Activated naive CD4-positive, alpha-beta T cell treated with anti-CD3 and anti-CD28 coated beads, Interleukin-2, amount 10 ng/mL, durations not matched to agents 7 days and 5 days (primary cell): ENCODE measurements at places on chromosomes 5 and 9.

DNA sequence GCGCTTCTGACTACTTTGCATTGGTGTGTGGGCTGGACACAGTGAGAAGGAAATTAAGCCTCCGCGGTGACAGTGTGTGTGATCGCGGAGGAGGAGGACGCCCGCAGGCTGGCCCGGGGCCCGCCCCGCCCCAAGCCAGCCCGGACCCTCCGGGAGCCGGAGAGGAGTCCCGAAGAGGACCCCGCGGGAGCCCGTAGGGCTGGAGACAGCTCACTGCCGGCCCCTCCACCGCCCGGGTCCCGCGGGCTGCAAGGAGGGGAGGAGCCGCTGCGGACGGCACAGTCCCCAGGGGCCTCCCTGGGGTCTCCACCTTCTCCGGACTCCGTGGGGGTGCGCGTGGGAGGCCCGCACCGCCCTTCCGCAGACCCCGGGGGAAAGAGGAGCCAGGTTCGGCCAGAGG is 146.4 kb upstream of the ERCC6L2 start:
- peaks cover 50% of the 10 kb centered on the region for H3K27me3 ChIP-seq
- H3K4me3 ChIP-seq, result no peak overlapping the region
- H3K36me3 ChIP-seq, result peaks cover 16% of the 10 kb centered on the region
- no peak overlapping the region for H3K27ac ChIP-seq
- peaks cover 22% of the 10 kb centered on the region for H3K4me1 ChIP-seq

- no peaks in the 10 kb centered on the region for H3K36me3 ChIP-seq
- no peaks in the 10 kb centered on the region for H3K4me1 ChIP-seq
- no peak for DNase-seq
Measured at GRCh38 chr9:130462685-130463540, 18.2 kb downstream of the ASS1 start.

DNA sequence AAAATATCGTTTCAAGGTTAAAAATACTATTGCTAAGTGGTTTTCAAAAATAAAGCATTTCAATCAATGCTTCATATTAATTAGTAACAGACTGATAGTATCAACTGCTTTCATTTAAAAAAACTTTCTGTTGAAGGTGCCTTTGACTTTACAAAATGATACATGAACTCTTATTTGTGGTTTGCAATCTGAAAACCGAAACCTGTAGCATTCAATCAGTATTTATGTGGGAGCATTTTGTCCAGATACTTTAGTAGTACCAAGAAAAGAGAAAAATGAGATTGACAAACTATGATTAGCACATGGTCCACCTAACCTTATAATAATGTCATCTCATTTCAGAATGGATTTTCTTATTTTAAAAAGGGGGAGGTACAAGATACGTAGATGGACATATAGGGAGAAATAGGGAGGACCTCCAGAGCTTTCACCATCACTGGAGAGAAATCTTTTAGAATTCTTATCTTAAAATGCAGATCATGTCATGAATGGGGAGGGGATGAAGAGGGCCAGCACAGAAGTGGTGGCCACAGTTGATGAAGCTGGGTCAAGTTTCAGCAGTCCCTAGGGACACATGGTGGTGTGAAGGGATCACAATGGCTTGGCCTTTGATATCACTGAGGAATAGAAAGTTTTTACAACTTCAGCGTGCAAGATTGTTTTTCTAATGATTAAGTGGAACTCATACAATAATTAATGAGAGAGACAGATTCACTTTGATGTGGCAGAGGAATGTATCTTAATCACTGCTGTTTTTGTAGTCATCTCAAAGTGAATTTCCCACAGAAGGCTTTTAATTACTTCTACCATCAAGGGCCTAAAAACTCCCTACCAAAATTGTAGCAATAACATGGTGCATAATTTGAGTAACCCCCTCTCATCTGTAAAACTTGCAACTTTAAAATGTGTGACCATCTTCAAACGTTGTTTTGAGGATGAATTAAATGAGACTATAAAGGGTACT is 322.3 kb upstream of the EDIL3 start:
- no peak overlapping the region for H3K4me3 ChIP-seq
- no peaks in the 10 kb centered on the region for H3K36me3 ChIP-seq

DNA sequence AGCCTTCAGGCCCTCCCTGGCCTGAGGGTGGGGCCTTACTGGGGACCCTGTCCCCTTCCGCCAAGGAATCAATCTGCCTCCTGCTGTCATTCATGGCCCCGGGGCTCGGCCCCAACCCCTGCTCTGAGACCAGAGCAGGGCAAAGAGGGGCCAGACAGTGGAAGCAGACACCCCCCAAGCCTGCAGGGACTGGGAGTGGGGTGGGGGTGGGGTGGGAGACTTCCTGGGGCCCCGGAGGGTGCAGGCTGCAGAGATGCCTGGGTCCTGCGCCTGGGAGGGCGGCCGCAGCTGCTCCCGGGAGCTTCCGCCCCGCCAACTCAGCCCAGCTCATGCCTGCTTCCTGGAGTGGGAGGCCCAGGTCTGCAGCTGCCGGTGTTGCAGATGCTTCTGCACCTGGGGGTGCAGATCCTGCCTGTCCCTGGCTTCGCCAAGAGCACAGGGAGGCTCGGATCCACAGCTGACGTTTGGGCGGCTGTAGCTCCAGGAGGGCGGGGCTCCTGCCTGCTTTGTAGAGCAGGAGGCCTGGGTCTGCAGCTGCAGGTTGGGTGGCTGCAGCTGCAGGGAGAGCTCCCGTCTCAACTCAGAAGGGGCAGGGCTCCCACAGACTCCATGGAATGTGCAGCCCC is 6.2 kb downstream of the KIF4B start:
- H3K36me3 ChIP-seq, result no peaks in the 10 kb centered on the region
- no peak overlapping the region for H3K4me3 ChIP-seq
- no peak overlapping the region for H3K27ac ChIP-seq
- no peak for DNase-seq
- peaks cover 4% of the 10 kb centered on the region for H3K27me3 ChIP-seq

- no peak for DNase-seq
- H3K27ac ChIP-seq, result no peak overlapping the region
- H3K4me1 ChIP-seq, result no peaks in the 10 kb centered on the region
- H3K4me3 ChIP-seq, result no peak overlapping the region
Measured at GRCh38 chr9:90842996-90843395, 41.4 kb downstream of the SYK start.

GRCh38 chr5:171158581-171158980 is 150.5 kb upstream of the TLX3 start:
- no peaks in the 10 kb centered on the region for H3K36me3 ChIP-seq
- no peak for DNase-seq
- no peak overlapping the region for H3K27ac ChIP-seq
- H3K27me3 ChIP-seq, result peaks cover 3% of the 10 kb centered on the region

DNA sequence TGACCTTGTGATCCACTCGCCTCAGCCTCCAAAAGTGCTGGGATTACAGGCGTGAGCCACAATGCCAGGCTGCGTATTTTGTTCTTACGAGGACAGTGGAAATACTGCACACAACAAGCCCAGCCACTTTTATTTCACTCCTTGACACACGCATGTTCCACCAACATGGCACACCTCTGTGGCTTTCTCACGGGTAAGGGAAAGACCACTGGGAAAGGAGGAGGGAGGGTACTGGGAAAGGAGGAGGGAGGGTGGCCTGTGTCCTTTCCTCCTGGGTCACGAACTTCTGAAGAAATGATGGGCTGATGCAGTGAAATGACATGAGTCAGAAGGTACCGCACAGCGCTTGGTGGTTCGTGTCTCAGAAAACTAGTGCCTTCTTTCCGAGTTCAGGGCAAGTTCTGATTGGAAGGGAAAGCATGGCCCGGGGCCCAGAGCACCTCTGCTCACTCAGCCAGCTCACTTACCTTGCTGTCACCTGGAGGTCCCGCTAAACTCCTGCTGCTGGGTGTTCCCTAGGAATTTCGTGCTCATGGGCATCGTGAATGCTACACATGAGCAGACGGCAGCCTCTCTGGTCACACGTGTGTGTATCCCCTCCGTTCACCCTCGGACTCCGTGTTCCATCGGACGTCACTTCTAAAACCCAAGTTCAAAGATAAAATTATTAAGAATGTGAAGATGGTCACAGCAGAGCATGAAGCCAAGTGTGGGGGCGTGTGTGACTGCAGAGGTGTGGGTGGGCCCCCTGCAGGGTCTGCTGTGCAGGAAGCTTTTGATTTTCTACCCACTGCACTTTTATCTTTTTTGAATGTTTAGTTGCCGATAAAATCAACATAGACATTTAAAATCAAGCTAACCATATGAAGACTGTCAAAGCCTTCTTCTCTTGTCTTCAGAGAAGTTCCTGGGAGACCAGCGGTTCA is 42.9 kb downstream of the LAMC3 start:
- no peak for DNase-seq
- H3K36me3 ChIP-seq, result no peaks in the 10 kb centered on the region
- H3K27me3 ChIP-seq, result peaks cover 25% of the 10 kb centered on the region

- no peak overlapping the region for H3K27ac ChIP-seq
- DNase-seq, result peak; percentile 20
- H3K4me1 ChIP-seq, result no peaks in the 10 kb centered on the region
- no peak overlapping the region for H3K4me3 ChIP-seq
- no peaks in the 10 kb centered on the region for H3K27me3 ChIP-seq
Measured at GRCh38 chr5:41754857-41755256, 115.4 kb downstream of the OXCT1 start.

DNA sequence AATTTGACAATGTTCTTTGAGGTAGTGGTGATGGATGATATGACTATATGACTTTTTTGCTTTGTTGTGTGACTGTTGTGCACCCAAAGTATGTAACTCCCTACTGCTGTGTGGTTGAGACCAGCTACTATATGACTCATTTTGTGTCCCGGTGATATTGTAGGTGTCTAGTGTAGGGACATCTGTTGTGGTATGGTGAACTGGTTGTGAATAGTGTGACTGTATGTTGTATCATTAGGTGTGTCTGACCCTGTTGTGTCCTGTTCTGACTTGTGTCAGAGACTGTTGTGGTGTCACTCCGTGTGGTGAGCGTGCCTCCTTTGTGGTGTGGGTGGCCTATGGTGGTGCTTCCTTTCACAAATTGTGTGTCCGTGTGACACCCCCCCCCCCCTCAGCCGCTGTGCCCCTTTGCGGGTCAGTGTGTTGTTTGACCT is 11.2 kb upstream of the CXXC5 start:
- peak overlapping the region; percentile 19 for H3K4me3 ChIP-seq
- peak; percentile 58 for DNase-seq
- H3K27ac ChIP-seq, result peak overlapping the region; percentile 91
- peaks cover 50% of the 10 kb centered on the region for H3K4me1 ChIP-seq
- no peaks in the 10 kb centered on the region for H3K27me3 ChIP-seq
- peaks cover 11% of the 10 kb centered on the region for H3K36me3 ChIP-seq

DNA sequence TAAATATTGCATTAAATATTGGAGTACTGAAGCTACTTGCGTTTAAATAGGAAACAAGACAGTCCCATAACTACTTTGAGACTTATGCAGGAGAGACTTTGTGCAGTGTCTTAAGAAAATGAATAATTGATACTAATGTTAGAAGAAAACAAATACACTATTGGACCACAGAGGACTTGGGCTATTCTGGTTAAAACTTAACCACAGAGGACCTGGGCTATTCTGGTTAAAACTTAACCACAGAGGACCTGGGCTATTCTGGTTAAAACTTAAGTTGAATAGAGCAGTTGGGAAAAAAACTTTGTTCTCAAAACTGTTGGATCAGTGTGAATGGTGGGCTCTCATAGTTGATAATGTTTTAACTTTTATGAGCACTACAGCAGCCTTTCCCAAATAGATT is 141.7 kb downstream of the WDR70 start:
- H3K27ac ChIP-seq, result no peak overlapping the region
- no peak for DNase-seq
- no peaks in the 10 kb centered on the region for H3K4me1 ChIP-seq
- peaks cover 18% of the 10 kb centered on the region for H3K36me3 ChIP-seq
- no peaks in the 10 kb centered on the region for H3K27me3 ChIP-seq

DNA sequence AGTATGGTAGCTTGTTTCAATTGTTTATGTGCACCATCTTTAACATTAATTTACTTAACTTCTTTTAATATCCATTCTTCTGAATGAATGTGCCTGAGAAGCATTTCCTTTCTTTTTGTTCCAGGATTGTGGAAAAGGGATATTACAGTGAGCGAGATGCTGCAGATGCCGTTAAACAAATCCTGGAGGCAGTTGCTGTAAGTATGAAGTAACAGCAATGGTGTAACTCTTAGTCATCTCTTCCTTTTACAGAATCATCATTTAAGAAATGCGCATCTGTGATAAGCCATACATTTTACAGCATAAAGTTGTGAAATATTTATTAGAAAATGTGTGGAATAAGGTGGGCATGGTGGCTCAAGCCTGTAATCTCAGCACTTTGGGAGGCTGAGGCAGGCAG is 117.7 kb downstream of the STARD4 start:
- H3K27me3 ChIP-seq, result no peaks in the 10 kb centered on the region
- no peak overlapping the region for H3K27ac ChIP-seq
- H3K4me3 ChIP-seq, result no peak overlapping the region
- no peak for DNase-seq
- H3K36me3 ChIP-seq, result peaks cover 59% of the 10 kb centered on the region

- no peaks in the 10 kb centered on the region for H3K4me1 ChIP-seq
- no peaks in the 10 kb centered on the region for H3K36me3 ChIP-seq
- no peak overlapping the region for H3K4me3 ChIP-seq
- no peak for DNase-seq
- H3K27ac ChIP-seq, result no peak overlapping the region
Measured at GRCh38 chr5:84791138-84791537, 406.5 kb upstream of the EDIL3 start.

GRCh38 chr5:28725001-28725400 is 1686.6 kb upstream of the CDH9 start:
- no peaks in the 10 kb centered on the region for H3K36me3 ChIP-seq
- DNase-seq, result no peak
- no peak overlapping the region for H3K4me3 ChIP-seq
- H3K27me3 ChIP-seq, result no peaks in the 10 kb centered on the region

GRCh38 chr5:155620821-155621410 is 607.4 kb downstream of the KIF4B start:
- DNase-seq, result no peak
- no peaks in the 10 kb centered on the region for H3K4me1 ChIP-seq
- no peak overlapping the region for H3K4me3 ChIP-seq
- H3K27me3 ChIP-seq, result peaks cover 24% of the 10 kb centered on the region
- H3K36me3 ChIP-seq, result no peaks in the 10 kb centered on the region
- H3K27ac ChIP-seq, result no peak overlapping the region

DNA sequence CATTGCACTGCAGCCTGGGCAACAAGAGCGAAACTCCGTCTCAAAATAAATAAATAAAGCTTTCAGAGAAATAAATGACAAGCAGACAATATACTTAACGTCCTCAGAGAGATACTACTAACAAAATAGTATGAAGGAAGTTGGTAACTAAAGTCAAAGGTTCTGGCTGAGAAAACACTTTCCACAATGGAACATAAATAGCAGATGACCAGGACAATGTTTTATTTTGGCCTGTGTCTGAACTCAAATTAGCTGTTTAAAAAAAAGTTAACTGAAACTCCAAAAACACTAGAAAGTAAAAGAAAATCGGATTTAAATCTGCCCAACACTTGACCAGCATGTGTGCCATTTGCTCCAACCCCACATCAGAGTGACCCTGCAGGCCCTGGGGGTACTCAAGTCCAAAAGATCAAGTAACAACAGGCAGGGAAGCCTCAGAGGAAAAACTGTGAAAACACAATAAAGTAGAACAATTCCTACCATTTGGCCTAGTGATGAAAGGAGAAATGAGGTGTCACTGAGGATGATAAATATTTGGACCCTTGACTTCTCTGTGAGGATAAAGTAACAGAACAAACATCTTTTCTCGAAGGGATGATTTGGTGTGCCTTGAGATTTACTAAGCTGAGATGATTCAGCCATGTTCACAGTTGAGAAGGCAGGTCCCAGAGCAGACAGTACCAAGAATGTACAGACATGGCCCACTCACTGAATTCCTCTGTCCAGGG is 47.7 kb downstream of the LHFPL2 start:
- H3K27me3 ChIP-seq, result no peaks in the 10 kb centered on the region
- no peaks in the 10 kb centered on the region for H3K36me3 ChIP-seq
- H3K27ac ChIP-seq, result no peak overlapping the region
- H3K4me3 ChIP-seq, result no peak overlapping the region
- DNase-seq, result no peak
